Left kidney (tissue), 8 donors: ENCODE measurements at places on chromosomes 3 and 15.

- DNase-seq, result no peak
Measured at GRCh38 chr3:71163198-71163918, 420.2 kb downstream of the FOXP1 start.

- DNase-seq, result no peak
Measured at GRCh38 chr3:106728315-106729098, 648.7 kb upstream of the CCDC54 start.

DNA sequence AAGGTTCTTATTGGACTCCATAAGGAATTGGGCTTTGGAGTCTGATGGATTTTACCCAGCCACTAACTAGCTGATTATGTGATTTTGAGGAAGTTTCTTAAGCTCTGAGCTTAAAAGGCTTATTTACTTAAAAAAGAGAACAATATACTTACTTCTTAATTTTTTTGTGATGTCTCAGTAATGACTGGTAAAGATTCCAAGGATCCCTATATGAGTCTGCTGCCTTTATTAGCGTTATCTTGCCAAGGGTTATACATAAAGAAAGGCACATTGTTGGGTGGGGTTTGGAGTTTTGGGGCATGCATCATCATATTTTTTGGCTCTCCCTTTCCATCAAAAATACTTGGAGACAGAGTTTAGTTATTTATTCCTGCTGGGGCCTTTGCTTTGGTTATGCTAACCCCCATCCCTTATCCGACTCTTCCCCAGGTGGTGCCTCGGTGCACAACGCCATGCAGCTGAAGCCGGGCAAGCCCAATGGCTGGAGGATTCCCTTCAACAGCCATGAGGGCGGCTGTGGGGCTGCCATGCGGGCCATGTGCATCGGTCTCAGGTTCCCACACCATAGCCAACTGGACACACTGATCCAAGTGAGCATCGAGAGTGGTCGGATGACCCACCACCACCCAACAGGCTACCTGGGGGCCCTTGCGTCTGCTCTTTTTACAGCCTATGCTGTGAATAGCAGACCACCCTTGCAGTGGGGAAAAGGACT lies 6.7 kb downstream of the ADPRH start:
- no peak for DNase-seq

GRCh38 chr3:182514236-182514964 lies 278.9 kb upstream of the ATP11B start:
- DNase-seq, result no peak

- no peak for DNase-seq
Measured at GRCh38 chr3:136546720-136547119, 205.5 kb downstream of the STAG1 start.

GRCh38 chr3:37772773-37773354 lies 88.8 kb upstream of the CTDSPL start:
- DNase-seq, result no peak
